8988T (cell line): ENCODE measurements at places on chromosomes 3 and 15.

DNA sequence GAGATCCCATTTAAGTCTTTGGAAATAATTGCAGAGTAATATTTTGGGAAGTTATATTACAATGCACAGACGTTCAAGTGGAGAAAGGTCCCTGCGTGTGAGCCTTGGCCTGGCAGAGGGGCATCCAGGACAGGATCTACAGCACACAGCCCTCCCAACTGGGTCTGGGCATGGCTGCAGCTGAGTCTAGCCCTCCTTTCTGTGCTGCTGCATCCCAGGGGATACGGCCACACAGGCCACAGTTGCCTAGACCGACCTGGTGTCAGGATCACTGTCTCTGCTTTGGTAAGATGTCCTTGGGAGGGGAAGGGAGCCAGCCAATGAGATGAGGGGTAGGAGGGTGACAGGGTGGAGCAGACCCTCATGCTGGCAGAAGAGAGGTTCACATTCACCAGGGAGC lies 46.1 kb downstream of the APBA2 start:
- no peak for DNase-seq

DNA sequence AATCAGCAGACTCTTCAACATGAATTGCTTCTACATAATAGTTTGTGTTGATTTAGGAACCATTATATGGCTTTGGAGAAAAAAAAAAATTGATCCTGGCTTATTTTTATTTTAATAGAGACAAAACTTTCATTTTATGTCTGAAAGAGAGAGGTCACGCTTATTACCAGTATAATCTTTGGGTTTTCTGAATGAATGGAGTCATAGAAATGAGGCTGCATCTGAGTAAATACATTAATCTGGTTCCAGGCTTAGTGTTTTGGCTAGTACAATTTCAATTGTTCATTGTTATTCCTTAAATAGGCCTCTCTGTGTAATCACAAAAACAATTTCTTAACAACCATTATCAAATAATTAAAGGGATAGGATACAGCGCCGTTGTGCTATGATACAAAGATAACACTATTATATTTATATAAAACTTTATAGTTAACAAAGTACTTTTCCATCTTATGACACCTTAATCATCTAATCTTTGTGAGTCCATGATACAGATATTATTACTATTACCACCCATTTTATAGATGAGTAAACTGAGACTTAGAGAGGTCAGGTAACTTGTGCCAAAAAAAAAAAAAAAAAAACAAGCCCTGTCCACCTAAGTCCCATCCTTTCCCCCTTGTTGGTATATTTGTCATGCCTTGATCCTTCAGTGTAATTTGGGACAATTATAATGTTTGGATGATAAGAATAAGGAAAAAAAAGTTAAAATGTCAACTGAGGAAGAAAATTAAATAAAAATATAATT lies 41.8 kb upstream of the GOLM2 start:
- DNase-seq = no peak

- no peak for DNase-seq
Observed at GRCh38 chr15:57158997-57159668, 217.2 kb upstream of the CGNL1 start.

DNA sequence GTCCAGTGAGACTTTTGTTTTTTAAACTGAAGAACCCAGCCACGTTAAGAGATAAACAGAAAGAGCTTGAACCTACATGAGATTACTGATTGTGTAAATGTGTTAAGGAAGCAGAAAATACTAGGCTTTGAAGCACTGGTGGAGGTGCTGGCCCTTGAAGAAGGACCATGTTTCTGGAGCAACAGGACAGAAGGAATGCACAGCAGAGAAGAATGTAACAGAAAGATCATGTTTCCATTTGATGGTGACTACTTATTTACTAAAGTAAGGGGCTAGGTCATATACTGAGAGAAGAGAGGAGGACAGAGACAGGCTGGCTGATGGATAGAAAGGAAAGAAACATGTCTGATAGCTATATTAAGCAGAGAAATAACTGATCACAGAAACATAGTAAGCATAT lies 88.8 kb downstream of the CLASP2 start:
- no peak for DNase-seq

GRCh38 chr3:194396859-194397756 lies 2.0 kb downstream of the GP5 start:
- no peak for DNase-seq

- DNase-seq = no peak
Observed at GRCh38 chr3:71849681-71850080, 64.7 kb upstream of the PROK2 start.

- no peak for DNase-seq
Observed at GRCh38 chr3:15795651-15796308, 2.0 kb downstream of the ANKRD28 start.

DNA sequence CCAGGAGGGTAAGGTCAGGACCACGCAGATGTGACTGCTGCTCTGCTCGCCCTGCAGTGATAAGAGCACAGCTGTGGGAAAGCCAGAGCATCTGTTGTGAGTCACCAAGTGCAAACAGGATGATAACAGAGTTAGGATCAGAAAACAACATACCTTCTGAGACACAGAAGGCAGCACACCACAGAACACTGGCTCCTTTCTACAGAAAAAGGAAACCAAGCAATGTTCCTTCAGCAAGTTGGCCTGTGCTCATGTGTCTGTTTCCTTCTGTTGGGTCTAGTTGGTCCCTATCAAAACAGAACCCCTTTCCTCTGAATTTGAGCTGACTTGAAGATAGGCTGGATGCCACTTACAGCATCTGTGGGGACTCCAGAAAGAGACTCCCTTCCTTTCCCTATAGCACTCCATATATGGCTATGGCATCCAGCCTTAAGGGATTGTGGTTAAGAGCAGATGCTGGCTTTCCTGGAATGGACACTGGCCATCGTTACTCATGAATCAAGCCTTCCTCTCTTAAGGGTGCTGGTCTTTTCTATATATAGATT lies 440.7 kb upstream of the THBS1 start:
- no peak for DNase-seq

DNA sequence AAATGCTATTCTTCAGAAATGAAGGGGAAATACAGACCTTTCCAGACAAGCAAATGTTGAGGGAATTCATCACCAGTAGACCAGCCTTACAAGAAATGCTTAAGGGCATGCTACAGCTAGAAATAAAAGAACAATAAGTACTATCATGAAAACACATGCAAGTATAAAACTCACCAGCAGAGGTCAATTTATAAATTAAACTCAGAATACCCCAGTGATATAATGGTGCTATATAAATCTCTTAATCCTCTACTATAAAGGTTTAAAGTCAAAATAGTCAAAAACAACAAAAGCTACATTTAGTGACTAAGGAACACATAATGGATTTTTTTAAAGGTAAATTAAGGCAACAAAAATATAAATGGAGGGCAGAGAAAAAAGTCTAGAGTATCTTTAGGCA lies 142.5 kb downstream of the CPNE4 start:
- no peak for DNase-seq

DNA sequence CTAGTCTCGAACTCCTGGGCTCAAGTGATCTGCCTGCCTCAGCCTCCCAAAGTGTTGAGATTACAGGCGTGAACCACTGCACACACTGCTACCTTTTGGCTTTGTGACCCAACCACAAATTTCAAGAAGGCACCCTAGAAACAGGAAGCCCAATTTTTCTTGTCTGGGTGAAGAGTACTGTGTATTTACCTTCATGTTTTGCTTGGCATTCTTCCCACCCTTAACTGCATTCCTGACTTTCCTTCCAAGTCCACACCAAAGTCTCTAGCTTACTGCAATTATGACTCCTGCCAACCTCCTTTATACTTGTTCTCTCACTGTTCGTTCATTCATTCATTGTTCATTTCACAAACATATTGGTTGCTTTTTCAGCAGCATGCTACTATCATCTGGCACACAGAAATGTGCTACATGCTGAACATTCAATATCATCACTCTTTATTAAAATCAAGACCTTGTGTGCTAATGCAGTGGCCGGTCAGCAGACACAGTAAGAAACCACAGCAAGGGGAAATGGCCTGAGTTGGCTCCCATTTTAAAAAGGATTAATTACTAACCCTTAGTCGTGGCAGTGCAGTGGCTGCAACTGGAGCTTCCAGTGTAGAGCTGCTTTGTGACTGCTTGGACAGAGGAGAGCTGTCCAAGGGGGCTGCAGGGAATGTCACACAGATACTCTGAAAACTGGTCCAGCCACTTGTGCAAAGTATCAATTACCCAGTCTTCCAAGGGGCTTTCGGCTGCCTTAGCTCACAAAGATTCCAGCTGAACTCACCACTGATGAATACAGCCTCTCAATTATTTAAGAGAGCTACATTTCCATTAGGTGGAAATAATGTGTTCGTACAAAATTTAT lies 94.0 kb downstream of the ETFA start:
- DNase-seq = no peak

DNA sequence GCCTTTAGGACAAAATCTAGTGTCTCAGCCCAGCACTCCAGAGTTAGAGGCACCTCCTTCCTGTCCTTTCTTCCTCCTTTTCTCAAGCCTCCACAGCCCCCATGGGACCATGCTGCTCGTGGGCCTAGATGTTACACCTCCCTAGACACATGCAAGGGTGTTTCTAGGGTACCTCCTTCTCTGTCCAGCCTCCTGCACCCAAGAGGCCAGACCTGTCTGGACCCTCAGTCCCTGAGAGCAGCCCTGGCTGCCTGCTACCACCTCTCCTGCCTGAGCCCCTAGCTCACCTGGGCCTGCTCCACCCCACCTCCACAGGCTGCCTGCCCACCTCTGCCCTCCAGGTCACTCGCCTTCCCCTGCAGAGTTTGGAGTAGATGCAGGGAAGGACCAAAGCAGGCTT lies 5.2 kb downstream of the LOXL1 start:
- DNase-seq = no peak

- DNase-seq = no peak
Observed at GRCh38 chr15:91942720-91943394, 89.3 kb downstream of the SLCO3A1 start.

DNA sequence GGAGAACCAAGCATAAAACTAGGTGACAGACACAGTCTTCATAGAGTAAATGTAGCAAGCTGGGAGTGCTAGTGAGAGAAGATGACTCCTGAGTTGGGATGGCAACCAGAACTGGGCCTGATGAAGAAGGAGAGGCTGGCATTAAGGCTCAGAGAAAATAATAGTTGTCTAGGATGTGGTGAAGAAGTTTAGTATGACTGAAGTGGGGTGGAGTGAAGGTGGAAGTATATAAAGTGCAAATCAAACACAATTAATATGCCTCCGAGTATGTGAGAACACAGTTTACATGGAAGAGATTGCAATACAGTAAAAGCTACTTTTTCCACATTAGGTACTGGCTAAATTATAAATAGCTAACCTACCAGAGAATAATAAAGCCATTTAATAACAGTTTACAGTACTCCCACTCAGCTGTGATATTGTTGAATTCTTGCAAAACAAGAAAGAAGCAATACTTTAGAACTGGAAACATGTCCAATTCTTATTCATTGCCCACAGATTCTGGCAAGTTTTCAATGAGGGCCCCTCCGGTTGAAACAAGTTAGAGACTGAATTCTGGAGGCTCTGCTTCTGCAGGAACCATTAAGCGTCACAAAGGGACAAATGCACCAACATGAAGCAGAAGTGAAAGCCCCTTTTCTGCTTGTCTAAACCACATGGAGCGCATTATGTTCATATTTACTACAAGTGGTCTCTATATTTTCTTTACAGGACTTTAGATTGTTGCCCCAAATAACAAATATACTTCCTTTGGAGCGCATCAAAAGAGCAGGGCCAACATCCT lies 243.7 kb downstream of the SLC9A9 start:
- DNase-seq = no peak
